ENCODE measurements at places on chromosomes 7 and 10. TPM values are rescaled to one million over a fixed set of nuclear protein-coding genes. Genes with fewer than 3 reads are reported as not detected.

The CALML5 gene
- total RNA-seq: not detected

GRCh38 chr10:102814873-102815661, 22.1 kb downstream of the CYP17A1 start:
- no peaks in the 10 kb centered on the region for H3K4me1 ChIP-seq
- H3K4me3 ChIP-seq: no peak overlapping the region
- no peak for DNase-seq

The NKX6-2 gene
- total RNA-seq: not detected

The PRKCQ gene
- total RNA-seq: 45.9 TPM

The HOXA13 gene
- not detected for total RNA-seq

The PDE6C gene
- total RNA-seq: not detected

DNA sequence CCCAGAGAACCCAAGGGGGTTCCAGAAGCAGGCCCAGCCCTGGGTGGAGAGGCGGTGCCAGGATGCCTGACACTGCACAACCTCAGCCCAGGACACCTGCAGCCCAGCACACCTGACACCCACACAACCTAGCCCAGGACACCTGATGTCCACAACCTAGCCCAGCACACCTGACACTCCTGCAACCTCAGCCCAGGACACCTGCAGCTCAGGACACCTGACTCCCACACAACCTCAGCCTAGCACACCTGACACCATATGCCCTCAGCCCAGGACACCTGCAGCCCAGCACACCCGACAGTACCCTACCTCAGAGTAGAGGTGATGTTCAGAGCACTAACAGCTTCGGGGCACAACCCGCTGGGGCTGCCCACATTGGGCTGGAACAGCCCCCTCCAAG, 87.3 kb downstream of the PAXIP1 start:
- H3K36me3 ChIP-seq: no peaks in the 10 kb centered on the region
- H3K27me3 ChIP-seq: no peaks in the 10 kb centered on the region
- no peaks in the 10 kb centered on the region for H3K4me1 ChIP-seq
- no peak overlapping the region for H3K27ac ChIP-seq
- no peak overlapping the region for H3K4me3 ChIP-seq
- no peak for DNase-seq

DNA sequence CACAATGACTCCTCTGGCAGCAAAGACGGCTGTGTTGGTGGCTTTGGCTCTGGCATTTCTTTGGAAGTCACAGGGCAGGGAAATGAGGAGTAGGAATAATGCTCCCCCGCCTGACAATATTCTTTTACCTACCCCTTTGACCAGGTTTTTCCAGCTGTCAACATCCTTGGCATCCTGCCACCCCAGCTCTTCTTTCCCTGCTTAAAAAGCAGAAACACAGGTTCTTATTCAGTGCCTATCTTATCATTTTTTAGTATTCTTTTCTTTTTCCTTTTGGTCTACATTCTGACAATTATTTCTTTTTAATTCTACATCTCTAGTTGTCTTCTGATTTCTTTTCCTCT, 97.7 kb downstream of the CREB5 start:
- H3K4me3 ChIP-seq: no peak overlapping the region
- no peaks in the 10 kb centered on the region for H3K27me3 ChIP-seq
- H3K4me1 ChIP-seq: no peaks in the 10 kb centered on the region
- H3K36me3 ChIP-seq: no peaks in the 10 kb centered on the region
